ENCODE measurements at places on chromosomes 7 and 10.

DNA sequence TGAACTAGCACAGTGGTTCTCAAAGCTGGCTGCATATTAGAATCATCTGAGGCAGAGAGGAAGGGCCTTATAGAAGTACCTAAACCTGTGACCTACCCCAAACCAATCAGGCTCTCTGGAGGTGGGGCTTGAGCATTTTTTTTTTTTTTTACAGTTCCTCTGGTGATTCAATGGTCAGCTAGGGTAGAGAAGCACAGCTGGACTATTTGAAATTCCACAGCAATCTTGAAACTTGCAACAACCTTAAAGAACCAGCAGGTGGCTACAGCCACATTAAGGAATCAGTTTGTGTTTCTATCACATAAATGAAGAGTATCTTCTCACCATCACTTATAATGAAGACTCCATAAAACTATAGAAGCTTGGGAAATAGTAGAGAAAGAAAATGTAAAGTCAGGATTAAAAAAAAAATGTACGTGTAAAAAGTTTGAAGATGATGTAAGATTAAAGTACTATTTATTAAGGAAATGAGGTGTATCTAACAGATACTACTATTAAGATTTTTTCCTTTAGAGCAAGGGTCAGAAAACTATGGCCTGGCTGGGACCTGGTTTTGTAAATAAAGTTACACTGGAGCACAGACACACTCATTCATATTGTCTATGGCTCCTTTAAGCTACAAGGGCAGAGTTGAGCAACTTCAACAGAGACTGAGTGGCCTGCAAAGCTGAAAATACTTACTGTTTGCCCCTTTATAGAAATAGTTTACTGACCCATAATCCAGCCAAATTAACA, 3.8 kb downstream of the RTKN2 start:
- peak; percentile 30 for DNase-seq

- no peak for DNase-seq
These were observed 4.3 kb downstream of the NOC3L start for GRCh38 chr10:94358480-94358879.

DNA sequence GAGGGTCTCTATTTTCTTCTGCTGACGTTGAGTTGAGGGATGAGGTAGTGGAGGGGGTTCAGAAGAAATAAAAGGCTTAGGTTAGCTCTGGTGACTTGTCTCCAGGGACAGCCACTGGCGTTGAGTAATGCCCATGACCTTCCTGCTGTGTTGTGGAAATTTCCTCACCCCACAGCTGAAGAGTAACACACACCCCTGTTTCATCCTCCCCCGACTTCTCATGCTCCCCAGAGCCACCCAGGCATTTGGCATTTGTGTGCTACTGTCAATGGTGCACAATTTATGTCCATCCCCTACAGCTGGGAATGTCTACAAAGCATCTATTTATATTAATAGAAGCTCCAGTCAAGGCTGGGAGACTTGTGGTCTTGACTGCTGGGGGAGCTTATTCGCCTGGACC, 4.7 kb upstream of the TMEM72 start:
- no peak for DNase-seq

- DNase-seq, result no peak
These were observed 46.8 kb downstream of the IPMK start for GRCh38 chr10:58220769-58221451.

DNA sequence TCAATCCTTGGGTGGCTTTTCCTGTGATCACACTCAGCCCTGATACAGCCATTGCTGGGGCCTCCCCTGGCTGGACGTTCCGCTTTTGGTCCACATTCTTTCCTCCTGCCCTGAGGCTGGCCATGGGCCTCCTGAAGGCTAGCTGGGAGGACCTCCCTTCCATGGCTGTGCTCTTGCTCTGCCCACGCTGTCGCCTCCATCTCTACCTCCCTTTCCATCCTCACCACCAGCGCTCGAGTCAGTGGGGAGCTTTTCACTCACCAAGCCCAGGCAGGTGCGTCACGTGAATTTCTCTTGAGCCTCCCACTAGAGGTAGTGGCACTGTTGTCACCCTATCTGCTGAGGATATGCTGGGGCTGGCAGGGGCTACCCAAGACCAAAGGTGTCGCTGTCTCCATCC, 85.9 kb downstream of the BMS1 start:
- no peak for DNase-seq

GRCh38 chr10:115956225-115957011, 316.6 kb downstream of the GFRA1 start:
- no peak for DNase-seq

DNA sequence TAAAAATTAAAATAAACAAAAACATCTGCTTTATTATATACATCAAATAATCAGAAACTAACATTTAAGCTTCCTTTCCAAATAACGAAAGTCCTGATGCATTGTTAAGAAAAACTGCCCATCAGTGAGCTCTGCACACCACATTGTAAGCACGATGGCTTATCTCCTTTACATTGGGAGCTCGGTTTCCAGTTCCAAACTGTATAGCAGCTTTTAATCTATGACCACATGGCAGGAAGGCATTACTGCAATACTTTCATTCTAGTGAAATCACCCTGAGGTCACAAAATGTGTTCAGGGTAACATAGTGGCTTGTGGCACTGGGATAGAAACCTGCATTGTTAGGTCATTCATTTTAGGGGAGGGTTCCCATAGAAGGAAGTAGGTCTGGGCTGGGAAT, 146.3 kb downstream of the ZNF22 start:
- no peak for DNase-seq

- no peak for DNase-seq
These were observed 75.6 kb upstream of the GPR22 start for GRCh38 chr7:107394276-107394675.

DNA sequence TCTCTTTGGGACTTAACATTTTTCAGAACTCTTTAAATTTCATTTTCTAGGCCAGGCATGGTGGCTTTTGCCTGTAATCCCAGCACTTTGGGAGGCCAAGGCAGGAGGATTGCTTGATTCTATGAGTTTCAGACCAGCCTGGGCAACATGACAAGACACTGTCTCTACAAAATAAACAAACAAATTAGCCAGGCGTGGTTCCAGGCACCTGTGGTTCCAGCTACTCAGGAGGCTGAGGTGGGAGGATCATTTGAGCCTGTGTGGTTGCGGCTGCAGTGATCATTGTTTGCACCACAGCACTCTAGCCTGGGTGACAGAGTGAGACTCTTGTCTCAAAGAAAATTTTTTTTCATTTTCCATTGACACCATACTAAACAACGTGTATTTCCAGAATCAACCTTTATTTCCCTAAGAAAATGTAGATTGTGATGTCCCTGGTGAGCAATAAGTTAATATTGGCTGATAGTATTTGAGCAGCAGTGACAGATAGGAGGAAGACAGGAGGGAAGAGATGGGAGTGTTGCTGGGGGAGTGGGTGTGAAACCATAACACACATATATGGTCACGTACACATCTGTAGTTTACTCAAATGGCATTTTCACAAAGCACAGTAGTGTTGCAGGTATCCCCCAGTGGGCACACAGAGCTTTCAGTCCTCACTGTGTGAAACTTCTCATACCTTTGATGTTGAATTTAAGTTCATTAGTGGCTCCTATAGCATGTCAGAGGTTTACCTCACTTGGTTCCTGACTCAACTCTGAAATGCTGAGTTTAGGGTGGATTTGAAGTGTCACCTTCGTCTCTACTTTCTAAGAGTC, 205.6 kb downstream of the AUTS2 start:
- DNase-seq, result no peak

DNA sequence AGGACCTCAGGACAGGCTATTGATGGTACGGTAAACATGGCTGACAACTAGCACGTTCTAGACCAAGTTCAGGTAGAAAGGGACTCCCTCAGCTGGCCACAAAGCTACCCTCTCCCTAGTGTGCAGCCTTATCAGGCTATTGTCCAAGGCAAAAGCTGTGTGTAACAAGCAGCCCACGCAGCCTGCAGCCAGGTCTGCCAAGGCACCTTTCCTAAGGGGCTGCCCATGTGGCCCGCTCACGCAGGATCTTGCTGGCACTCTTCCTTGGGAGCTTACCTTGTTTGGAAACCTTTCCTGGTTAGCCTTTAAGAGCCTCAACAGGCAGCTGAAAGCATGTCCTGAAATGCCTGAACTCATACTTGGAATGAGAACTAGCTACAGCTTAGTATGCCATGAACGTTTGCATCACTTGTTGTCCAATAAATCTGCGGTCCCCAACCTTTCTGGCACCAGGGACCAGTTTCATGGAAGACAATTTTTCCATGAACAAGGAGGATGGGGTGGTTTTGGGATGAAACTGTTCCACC, 51.7 kb downstream of the SYPL1 start:
- no peak for DNase-seq

GRCh38 chr10:50421026-50421719, 169.9 kb upstream of the ASAH2 start:
- peak; percentile 47 for DNase-seq

- no peak for DNase-seq
These were observed 72.9 kb upstream of the ABCB5 start for GRCh38 chr7:20542594-20542993.

DNA sequence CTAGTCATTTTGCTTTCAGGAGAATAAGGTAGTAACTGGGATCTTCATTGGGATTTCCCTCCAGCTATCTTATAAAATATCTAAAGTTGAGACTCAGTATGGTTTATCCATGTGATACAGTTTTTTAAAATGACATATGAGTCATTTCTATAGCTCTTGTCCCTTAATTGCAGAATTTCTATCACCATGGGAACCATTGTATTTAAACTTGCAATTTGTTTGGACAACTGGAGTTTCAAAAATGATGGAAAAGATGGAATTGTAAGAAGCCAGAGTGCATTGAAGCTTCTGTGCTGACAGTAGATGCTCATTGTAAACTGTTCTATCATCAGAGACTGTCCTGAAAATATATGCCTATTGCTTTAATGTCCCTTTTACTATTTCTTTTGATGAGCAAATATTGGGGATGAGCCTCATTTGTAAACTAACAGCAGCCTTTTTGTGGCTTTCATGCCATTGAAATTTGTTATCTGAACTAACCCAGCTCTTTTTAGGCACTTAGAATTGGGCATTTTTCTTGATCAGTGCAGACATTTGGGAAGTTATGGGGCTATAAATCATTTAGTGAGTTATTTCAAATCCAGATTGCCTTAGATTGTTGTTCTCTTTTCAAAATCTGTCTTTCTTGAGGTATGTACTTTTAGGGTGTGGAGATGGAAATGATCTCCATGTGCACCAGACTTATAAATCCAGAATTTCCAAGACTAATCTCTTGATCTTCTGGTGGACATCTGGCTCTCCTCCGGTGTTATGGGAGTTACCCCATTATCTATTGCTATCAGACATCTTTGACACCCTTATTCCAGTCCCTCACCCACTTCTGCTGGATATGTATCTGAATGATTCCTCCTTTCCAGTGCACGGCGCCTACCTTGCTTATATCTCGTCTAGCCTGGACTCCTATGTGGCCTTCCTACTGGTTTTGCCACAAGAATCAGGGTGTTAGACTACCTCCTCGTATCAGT, 159.0 kb downstream of the SND1 start:
- DNase-seq, result no peak

DNA sequence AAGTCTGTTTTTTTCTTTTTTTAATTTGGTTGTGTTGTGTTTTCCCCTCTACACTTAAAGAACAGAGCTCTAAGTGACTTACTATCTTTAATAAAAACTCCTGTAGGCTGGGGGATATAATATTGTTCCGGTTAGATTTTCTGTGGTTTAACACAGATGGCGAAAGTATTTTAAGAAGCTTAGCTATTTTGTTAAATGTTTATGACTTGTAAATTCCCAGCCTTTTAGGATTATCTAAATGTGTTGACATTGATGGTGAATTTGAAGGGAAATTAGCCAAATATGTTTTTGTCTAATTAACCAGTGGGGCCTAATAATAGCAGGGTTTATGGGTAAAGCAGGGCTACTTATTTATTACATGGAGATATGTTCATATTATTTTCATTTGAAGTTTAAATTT, 538.5 kb downstream of the INHBA start:
- DNase-seq, result no peak

DNA sequence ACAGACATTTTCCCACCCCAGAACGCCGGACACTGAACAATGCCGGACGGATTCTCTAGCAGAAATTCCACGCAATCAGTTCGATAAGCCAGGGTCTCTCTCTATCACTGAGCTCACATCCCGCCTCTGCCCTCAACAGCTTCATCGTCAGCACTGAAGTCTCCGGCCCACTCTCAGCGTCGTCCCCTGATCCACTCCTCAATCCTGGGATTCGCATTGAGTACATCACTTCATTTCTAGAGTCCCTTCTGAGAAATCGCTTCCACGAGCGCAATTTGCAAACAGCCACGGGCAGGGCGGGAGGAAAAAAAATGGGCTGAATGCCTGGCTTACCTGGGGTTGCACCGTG, 365 bp downstream of the YME1L1 start:
- DNase-seq, result no peak

DNA sequence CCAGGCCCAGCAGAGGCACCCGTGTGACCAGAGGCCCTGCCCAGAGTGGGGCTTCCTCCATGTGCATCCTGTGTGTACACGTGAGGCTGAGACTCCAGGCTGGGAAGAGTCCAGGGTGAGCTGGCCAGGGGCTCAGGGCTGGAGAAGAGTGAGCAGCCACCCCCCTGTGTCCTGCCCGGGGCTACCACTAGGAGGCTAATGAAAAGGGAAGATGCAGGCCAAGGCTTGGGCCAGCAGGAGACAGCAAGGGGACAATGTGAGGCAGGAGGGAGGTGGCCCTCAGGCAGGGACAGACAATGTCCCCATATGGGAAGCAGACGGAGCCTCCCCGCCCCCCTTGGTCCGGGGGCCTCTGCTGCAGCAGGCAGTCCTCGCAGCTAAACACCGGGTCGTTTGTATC, 102.0 kb downstream of the HIF1AN start:
- DNase-seq, result no peak

GRCh38 chr10:71696628-71697326, 22.8 kb downstream of the C10orf105 start:
- peak; percentile 69 for DNase-seq

DNA sequence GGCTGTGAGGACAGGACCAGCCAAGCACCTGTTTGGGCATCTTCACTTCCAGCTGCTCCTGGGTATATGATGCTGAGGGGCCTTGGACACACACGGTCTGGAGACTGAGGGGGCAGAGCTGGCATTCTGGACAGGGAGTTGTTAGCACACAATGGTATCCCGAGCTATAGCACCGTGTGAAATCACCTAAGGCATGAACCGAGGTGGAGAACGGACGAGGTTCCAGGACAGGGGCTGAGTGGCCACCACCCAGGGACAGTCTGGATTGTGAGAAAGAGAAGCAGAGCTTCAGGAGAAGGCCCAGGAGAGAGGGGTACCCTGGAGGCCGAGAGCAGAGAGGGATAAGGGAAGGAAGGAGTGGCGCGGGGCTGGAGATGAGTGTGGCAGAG, 571.8 kb downstream of the TCERG1L start:
- no peak for DNase-seq

GRCh38 chr10:12649012-12649584, 299.8 kb downstream of the CAMK1D start:
- DNase-seq, result no peak

DNA sequence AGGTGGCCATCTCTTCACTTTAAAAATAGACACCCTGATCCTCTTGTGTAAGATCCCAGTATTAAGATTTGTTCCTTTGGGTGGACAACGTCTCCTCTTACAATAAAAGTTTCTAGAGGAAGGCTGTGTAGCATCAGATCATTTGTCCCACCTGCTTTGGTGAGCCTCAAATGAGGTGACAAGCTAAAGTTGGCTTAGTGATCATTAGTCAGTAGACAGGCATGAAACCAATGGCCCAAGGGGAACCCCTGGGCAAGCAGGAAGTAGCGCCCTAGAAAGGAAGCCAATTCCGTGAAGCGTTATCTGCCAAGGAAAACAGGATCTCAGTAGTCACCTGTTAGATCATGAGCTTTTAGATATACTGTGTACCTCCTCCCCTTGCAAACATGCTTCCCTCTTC, 66.8 kb downstream of the PCGF5 start:
- no peak for DNase-seq

- DNase-seq, result no peak
These were observed 436.7 kb downstream of the IPMK start for GRCh38 chr10:57830877-57831560.

Measured in CD4-positive, alpha-beta T cell treated with Interleukin-17A for 1 hour (primary cell).